ENCODE measurements at places on chromosomes 7 and 10.

GRCh38 chr7:19491821-19492452 lies 216.9 kb downstream of the POLR1F start:
- no peak for DNase-seq
- H3K4me1 ChIP-seq: no peaks in the 10 kb centered on the region
- no peak overlapping the region for H3K27ac ChIP-seq
- H3K27me3 ChIP-seq: no peaks in the 10 kb centered on the region

DNA sequence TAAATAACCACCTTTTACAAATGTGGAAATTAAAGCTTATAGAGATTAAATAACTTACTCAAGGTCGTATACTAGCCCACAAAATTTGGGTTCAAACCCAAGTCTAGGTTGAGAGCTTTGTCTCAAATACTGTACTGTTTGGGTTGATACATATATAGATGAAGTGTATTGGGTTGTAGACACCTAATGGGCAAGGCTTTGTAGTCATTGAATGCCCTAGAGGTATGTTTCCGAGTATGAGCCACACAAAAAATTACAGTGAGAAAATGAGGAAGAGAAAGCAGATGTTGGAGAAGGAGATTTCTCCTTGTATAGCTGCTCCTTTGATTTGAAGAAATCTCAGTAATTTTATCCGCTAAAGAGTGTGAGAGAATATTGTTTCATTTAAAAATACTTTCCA lies 60.6 kb downstream of the C1GALT1 start:
- peaks cover 13% of the 10 kb centered on the region for H3K36me3 ChIP-seq
- H3K4me1 ChIP-seq: no peaks in the 10 kb centered on the region
- no peak overlapping the region for H3K27ac ChIP-seq
- H3K27me3 ChIP-seq: no peaks in the 10 kb centered on the region
- DNase-seq: no peak

GRCh38 chr10:62075912-62076311 lies 174.4 kb downstream of the ARID5B start:
- peaks cover 72% of the 10 kb centered on the region for H3K4me1 ChIP-seq
- no peak overlapping the region for H3K4me3 ChIP-seq

- H3K27me3 ChIP-seq: no peaks in the 10 kb centered on the region
- no peaks in the 10 kb centered on the region for H3K4me1 ChIP-seq
- no peaks in the 10 kb centered on the region for H3K36me3 ChIP-seq
- no peak for DNase-seq
- no peak overlapping the region for H3K27ac ChIP-seq
Measured at GRCh38 chr7:30086529-30086928, 48.3 kb upstream of the MTURN start.

- no peaks in the 10 kb centered on the region for H3K36me3 ChIP-seq
- no peak overlapping the region for H3K4me3 ChIP-seq
- no peak for DNase-seq
- peaks cover 39% of the 10 kb centered on the region for H3K4me1 ChIP-seq
- H3K27me3 ChIP-seq: no peaks in the 10 kb centered on the region
- H3K27ac ChIP-seq: no peak overlapping the region
Measured at GRCh38 chr7:76354981-76355730, 3.6 kb downstream of the YWHAG start.

- no peaks in the 10 kb centered on the region for H3K36me3 ChIP-seq
- H3K27me3 ChIP-seq: no peaks in the 10 kb centered on the region
- peak; percentile 80 for DNase-seq
Measured at GRCh38 chr7:5695727-5696345, 85.6 kb downstream of the RNF216 start.

All from ascending aorta (tissue), 2 donors.